NCI-H446 (cell line): ENCODE measurements at places on chromosomes 12 and 14.

GRCh38 chr12:52226446-52226845 is 6.6 kb upstream of the KRT7 start:
- no peak for DNase-seq

GRCh38 chr12:62724947-62725451 is 210.0 kb downstream of the PPM1H start:
- DNase-seq: no peak

GRCh38 chr12:52879394-52880351 is 25.2 kb downstream of the KRT8 start:
- DNase-seq: peak; percentile 74

- DNase-seq: no peak
These were observed 15.5 kb downstream of the DCAF5 start for GRCh38 chr14:69137416-69137815.

DNA sequence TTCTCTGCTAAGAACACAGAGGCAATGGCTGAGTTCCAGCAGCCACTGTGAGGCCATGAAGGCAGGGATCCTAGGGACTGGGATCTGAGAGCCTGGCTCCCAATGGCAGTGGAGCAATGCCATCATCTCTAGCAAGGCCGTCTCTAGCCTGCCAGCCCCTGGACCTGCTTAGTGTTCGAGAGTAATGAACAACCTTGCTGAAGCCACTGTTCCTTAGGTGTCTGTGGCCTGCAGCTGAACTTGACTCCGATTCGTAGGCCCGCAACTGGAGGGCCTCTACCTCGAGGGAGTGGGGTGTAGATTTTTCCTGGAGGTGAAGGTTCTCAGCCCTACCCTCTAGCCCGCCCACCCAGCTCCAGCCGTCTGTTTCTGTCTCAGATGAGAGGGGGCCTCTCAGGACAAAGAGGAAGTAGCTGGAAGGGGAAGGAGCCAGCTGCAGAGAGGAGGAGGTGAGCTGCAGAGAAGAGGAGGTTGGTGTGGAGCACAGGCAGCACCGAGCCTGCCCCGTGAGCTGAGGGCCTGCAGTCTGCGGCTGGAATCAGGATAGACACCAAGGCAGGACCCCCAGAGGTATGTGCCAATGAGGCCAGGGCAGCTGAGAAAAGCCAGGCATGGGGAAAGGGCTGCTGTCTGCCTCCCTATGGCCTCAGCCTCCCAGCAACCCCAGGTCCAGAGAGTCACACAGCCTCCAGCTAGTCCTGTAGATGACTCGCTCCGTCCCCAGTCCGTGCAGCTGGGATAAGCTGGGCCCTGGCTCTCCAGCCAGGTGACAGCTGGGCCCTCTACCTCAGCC is at the start of gene PLD4:
PLD4 (plus strand) TSS at position 459 of the 793 bp plus-strand sequence. CDS start 2,262 bp downstream, outside the sequence.
- DNase-seq: no peak

DNA sequence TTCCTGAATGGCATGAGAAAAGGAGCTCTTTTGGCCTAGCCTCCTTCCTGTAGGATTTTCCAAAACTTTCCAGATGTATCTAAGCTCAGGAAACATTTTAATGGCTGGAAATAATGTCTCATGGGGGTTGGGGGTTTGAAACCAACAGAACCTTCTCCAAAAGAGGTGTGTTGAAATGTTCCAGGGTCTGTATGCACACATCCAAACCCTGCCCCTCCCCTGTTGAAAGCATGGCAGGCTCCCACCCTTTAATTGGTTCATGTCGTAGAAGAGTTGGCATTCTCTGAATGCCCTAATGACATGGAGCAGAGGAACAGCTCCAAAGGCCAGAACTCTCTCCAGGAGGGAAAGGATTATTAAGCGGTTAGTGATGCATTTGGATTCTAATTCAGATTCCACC is 353.2 kb downstream of the ZFP36L1 start:
- DNase-seq: no peak

DNA sequence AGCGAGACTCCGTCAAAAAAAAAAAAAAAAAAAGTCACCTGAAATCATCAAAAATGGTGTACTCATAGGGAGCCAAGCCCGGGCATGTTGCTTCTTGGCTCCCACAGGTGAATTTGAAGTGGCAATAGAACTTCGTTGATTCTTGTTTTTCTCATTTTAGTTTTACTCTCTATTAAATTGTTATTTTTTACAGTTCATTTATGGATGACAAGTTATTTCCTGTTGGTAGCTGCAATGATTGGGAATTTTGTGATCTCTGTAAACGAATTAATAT is 1.3 kb downstream of the TM7SF3 start:
- DNase-seq: no peak

- DNase-seq: no peak
These were observed 9.2 kb downstream of the ABHD4 start for GRCh38 chr14:22607291-22607690.

DNA sequence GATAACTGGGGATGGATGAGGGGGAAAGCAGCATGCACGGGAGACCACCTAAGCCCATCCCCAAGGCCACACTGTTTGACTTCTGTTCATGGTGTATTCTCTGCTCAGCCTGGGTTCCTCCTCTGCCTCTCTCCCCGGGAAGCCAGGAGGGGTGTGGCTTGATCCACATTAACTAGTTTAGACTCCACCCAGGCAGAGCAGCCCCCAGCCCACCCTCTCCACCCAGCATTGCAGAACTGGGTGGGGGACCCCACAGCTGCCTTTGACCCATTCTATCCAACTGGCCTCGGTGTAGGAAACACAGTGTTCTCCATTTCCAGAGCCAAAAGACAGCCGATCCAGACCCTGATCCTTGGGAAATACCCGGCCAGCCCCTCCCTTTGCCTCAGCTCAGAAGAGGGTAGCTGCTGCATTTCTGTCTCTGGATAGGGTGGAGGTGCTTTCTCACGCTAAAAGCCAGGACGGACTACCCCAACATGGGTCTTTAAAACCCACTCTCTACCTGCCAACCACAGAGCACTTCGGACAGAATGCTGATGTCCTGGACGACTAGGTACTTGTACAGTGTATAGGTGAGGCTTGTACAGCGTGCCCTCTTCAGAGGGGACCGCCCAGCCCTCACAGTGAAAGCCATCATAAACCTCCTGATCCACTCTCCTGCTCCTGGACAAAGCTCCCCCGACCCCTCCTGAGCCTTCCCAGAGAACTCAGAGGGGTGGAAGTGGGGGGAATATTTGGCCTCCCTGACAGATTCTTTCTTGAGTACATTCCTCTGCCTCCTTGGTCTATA is 9.4 kb downstream of the SPRYD3 start:
- DNase-seq: no peak

- DNase-seq: no peak
These were observed 17.6 kb downstream of the KERA start for GRCh38 chr12:91040096-91040755.

GRCh38 chr12:93626160-93626559 is 51.0 kb upstream of the CRADD start:
- DNase-seq: no peak

GRCh38 chr12:120085920-120086645 is 30.5 kb downstream of the RAB35 start:
- no peak for DNase-seq

- no peak for DNase-seq
These were observed 39.2 kb upstream of the PLXNC1 start for GRCh38 chr12:94109160-94109559.

- no peak for DNase-seq
These were observed 8.6 kb downstream of the TCP11L2 start for GRCh38 chr12:106311139-106311538.

- no peak for DNase-seq
These were observed 278.3 kb downstream of the ALG10 start for GRCh38 chr12:34300376-34301250.

GRCh38 chr12:124909831-124910560 is 4.5 kb downstream of the UBC start:
- DNase-seq: no peak

GRCh38 chr12:59858508-59859170 is 262.8 kb downstream of the SLC16A7 start:
- no peak for DNase-seq

GRCh38 chr12:124713436-124714082 is 146.1 kb upstream of the NCOR2 start:
- no peak for DNase-seq

GRCh38 chr12:55729819-55730818 is 1.3 kb upstream of the CD63 start:
- no peak for DNase-seq

DNA sequence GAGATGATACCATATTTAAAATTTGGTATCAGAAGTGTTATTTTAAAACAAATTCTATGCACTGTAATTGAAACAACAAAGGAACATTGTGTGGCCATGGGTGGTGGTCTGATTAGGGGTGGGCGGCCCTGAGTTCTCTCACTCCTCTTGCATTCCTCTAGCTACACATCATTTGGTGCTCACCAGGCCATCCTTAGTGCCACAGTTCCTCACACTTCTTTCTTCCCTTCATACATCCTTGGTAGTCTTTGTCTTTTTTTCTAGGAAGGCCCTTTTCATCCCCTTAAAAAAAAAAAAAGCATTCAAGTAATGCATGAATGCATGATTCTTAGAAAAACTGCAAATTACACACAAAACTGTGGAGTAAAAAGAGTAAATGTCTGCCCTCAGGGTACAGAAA is 2.4 kb upstream of the MANSC4 start:
- DNase-seq: no peak

GRCh38 chr12:104975587-104976343 is 10.4 kb upstream of the NOPCHAP1 start:
- no peak for DNase-seq

GRCh38 chr12:50442178-50442908 is 41.7 kb downstream of the LARP4 start:
- DNase-seq: no peak

- no peak for DNase-seq
These were observed 38.4 kb downstream of the ESR2 start for GRCh38 chr14:64255756-64256155.

- DNase-seq: no peak
These were observed 2.3 kb downstream of the TMEM63C start for GRCh38 chr14:77183896-77184295.

GRCh38 chr12:68812553-68813241 is 4.7 kb downstream of the MDM2 start:
- no peak for DNase-seq

- DNase-seq: no peak
These were observed 423.8 kb downstream of the NRXN3 start for GRCh38 chr14:78593949-78594348.

DNA sequence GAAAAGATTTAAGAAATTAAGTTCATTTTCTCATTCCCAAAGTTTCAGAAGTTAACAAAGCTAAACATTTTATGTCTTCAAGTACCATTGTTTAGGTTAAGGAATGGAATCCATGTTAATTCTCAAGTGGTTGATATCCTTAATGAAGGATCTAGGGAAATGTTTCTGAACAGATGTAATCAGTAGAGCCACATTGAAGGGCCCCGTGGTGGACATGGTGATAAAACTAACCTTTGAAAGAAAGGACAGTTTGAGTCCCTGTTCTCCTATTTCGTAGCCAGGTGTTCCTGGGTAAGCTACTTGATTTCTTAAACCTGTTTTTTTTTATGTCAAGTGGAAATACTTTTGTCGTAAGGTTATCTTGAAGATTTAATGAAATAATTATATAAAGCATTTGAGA is 4.6 kb downstream of the PPM1A start:
- no peak for DNase-seq

DNA sequence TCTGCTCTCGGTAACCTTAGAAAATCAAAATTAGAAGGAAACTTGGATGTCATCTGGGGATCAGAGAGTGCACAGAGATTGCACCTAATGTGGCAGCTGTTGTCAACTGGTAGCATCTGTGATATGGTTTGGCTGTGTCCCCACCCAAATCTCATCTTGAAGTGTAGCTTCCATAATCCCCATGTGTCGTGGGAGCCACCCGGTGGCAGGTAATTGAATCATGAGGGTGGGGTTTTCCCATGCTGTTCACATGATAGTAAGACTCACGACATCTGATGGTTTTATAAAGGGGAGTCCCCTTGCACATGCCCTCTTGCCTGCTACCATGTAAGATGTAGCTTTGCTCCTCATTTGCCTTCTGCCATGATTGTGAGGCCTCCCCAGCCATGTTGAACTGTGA is 127.7 kb upstream of the SRRM4 start:
- DNase-seq: no peak

GRCh38 chr14:101790232-101790631 is 28.7 kb downstream of the PPP2R5C start:
- DNase-seq: no peak

DNA sequence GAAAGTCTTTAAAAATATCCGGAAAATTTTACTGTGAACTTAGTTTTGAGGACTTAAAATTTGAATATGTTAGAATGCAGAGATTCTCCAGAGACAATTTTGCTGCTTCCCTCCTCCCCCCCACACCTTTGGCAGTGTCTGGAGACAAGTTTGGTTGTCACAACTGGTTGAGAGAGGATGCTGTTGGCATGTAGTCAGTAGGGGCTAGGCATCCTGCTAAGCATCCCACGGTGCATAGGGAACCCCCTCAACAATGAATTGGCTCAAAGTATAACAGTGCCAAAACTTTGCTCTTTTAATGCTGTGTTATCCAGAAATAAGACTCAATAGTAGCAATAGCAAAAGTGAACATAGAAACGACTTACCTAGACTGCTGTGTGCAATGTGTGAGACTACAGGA is 3.6 kb downstream of the SRSF5 start:
- no peak for DNase-seq

DNA sequence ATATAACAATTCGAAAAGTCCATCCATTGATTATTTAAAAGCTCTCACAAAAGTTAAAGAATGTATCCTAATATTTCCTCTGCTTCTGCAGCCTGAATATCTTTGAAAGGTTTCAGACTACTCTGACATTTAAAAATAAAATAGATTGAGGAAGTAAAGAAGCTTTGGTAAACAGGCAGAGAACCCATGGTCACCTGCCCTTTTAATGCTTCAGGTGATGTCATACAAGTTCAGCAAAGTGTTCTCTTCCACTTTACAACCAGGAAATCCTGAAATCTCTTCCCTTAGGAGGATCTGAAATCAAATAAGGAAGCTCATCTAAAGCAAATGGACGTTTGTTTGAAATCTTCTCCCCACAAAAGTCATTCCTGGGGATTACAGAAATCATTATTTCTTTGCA is 322.4 kb downstream of the PDZRN4 start:
- DNase-seq: no peak

- DNase-seq: no peak
These were observed 68.7 kb downstream of the RFX4 start for GRCh38 chr12:106651552-106651951.

GRCh38 chr14:86430853-86431252 is 900.9 kb downstream of the FLRT2 start:
- DNase-seq: peak; percentile 27

DNA sequence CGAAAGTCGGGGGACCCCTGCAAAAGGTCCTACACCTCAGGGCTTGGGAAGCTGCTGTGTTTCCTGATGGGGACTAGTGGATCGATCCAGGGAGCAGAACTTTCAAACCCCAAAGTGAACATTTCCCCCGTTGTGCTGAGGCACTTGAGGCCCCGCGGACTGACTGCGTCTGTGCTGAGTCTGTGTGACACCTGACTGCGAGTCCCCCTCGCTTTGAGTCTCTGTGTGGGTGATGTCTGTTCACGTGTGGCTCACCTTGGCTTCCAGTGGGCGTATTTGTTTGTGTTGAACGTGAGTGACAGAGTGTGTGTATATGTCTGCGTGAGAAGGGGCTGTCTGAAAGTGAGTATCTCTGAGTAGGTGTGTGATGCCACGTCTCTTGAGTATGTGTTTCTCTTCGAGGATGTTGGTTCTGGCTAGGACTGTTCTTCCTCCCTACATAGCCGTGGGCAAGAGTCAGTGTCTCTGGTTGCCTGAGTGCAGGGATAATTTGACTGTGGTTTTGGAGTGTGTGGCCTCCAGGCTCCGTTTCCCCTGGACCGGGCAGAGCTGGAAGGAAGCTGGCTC is 1.3 kb downstream of the TEAD4 start:
- DNase-seq: no peak
